ENCODE measurements at places on chromosomes 12 and 14. TPM values are rescaled to one million over a fixed set of nuclear protein-coding genes. Genes with fewer than 3 reads are reported as not detected.

GRCh38 chr14:76133103-76133502, 18.6 kb upstream of the GPATCH2L start:
- peak; percentile 39 for DNase-seq

SYCP3 gene
- total RNA-seq = 0.18 TPM

KLRF2 gene
- total RNA-seq = not detected

MTA1 gene
- 44.4 TPM for total RNA-seq

DNA sequence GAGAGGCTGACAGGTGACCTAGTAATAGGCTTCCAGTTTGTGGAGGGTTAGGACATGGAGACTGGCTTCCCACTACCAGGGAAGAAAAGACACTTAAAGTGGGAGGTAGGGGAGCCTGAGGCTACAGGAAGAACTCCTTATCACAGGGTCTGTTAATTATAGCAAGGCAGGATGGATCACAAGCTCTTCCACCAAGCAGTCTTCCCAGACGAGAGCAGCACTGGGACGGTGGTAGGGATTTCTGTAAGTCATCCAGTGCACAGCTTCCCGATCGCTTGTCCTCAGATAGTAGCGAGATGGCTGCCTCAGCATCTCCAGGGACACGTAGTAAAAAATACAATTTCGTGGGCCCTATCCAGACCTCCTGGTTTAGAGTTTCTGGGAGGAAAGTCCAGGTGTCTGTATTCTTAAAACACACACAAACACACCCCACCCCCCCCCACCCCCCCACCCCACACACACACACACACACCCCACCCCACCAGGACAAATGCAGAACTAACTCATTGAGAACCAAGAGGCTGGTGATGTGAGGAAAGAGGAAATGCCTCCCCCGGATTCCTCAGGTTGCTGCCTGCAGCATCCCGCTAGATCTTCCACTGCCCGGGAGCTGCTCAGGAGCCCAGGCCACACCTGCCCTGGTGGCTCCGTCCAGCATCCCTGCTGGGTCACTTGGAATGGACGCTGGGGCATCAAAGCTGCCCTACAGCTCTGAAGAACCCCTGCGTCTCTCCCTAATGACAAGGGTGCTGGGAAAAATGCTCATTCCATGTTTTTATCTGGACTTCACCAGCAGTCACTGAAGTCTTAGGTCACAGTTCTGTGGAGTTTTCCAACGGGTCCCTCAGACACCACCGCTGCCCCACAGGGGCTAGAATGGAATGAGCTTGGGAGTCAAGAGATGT, 307.2 kb downstream of the CACNA1C start:
- DNase-seq = no peak

PLEKHD1 gene
- total RNA-seq = not detected

DNA sequence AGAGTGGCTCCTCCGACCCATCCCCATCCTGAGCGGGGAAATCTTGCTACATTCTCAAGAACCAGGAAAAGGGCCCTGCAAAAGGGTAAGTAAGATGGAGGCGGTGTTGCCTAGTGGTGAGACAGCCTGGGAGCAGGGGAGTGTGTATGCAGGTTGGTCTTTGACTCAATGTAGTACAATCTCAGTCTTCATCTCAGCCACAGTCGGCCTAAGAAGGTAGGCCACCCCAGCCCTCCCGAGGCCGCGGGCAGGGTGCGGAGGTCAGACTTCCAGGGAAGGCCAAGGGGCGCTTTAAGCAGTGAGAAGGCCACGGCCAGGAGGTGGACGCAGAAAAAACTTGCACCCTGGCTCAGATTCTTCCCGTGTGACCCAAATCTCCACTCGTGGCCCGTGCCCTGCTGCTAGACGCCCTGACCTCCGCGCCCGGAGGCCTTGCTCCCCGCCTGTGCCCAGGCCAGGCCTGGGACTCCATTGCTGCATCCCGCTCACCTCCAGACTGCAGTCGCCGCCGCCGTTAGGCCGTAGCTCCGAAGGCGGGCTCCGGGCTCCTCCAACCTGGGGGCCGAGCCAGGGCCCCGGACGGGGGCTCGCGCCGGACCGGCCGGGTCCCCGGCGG, 435 bp downstream of the FOXM1 start:
- DNase-seq = peak; percentile 22

DNA sequence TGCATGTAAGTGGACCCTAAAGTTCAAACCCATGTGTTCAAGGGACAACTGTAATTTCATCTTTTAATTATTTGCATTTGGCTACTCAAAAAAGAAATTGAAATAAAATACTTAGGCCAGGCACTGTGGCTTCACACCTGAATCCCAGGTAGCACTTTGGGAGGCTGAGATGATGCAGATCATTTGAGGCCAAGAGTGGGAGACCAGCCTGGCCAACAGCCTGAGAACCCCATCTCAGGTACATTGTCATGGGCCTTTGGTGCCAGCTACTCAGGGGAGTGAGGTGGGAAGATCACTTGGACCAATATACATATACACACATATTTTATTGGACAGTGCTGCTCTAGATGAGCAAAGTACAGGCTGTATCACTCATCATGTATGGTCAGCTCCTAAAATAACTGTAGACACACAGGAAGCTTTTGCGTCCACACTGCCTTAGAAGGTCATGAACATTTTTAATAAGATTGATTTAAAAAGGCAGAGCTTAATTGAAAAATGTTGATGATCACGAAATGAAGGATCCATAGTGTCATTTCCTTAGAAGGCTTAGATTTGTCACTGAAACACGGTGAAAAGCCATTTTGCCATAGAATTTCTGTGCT, 2.5 kb upstream of the ZCCHC8 start:
- no peak for DNase-seq

ABCD2 gene
- total RNA-seq = 0.25 TPM

SLC25A29 gene
- 10.4 TPM for total RNA-seq

DNA sequence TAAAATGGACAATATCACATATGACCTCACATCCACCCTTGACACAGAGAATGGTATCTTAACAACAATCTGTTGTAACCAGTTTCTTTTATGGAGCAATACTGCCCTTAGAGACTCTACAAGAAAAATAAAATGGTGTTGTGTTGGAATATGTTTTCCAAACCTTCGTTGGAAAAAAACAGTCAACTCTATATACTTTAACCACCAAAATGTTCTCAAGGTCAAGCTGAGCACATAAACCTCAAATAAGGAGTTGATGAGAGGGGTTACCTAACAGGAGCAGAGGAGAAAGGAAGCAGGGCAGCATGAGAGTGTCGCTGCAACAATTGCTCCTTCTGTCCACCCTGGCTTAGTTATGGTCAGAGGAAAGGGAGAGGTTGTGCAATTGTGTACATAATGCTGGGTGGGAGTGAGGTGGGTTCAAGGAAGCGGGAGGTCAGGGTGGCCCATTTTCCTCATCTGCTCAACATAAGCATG, 179.2 kb upstream of the BMP4 start:
- no peak for DNase-seq

- DNase-seq = peak; percentile 71
Observed at GRCh38 chr12:60266381-60266852, 670.6 kb downstream of the SLC16A7 start.

RNASE3 gene
- total RNA-seq = not detected

GRCh38 chr12:124923905-124924734, 9.7 kb upstream of the UBC start:
- DNase-seq = peak; percentile 80

- peak; percentile 80 for DNase-seq
Observed at GRCh38 chr14:58815161-58815701, 177.5 kb downstream of the DACT1 start.

DNA sequence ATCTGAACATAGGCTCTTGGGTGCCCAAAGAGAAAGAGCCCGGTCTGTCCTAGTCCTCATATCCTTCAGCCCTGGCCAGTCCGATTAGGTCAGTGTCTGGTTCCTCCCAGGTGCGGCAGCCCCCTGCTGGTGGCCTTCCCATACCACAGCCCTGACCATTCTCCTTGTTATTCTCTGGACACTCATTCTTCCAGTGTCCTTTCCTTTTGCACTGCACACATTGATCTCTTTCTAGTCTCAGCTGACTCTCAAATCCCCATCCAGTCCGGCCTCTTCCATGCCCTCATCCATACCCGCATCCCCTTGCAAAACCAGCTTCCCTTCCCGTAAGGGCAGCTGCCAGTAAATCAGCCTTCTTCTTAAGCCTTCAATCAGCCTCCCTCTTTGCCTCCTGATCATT, 1316.3 kb downstream of the TMEM121 start:
- no peak for DNase-seq

GRCh38 chr12:48000878-48001504, 3.3 kb downstream of the COL2A1 start:
- DNase-seq = peak; percentile 47

GRCh38 chr14:29222671-29223268, 456.2 kb downstream of the FOXG1 start:
- DNase-seq = peak; percentile 80
